ENCODE measurements at places on chromosomes 3 and 15.
A peak's percentile ranks its signal among the peaks of the same experiment; 100 is the strongest.

- DNase-seq = no peak
Measured at GRCh38 chr15:72195101-72195511, 2.5 kb downstream of the GRAMD2A start.

DNA sequence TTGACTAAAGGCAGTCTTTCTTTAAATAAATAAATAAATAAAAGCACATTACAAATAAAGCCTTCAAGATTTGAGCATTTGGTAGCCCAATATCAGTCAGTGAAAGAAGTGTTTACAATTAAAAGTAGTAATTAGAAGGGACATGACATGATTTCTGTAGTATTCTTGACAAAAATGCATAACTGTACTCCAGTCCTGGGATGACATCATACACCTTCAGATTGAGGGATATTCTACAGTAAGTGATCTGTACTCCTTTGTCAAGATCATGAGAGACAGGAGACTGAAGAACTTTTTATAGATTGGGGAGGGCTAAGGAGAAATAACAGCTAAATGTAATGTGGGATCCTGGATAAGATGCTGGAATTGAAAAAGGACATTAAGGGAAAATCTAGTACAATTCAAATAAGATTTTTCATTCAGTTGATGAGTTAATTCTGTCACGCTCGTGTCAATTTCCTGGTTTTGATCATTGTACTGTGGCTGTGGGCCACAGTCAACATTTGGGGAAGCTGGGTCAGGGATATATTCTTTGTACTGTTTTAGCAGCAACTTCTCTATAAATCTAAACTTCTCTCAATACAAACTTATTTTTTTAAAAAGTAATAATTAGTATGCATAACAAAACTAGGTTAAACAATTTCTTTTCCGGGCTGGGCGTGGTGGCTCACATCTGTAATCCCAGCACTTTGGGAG, 314.8 kb downstream of the PTPRG start:
- DNase-seq = no peak

DNA sequence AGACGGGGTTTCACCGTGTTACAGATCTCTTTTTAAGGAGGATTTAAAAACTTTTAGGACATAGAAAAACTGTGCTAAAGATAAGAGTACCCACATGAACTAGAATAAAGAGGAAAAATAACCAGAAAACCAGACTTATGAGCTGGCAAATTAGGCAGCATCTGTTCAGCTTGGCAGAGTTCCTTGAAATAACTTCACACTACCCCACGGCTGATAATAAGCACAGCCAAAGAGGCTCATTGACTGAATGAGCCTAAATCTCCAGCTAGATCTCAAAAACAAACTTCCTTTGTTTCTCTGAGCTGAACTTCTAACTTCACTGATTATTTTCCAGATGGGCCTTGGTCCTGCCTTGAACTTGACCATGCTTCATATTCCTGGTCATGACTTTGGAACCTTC, 26.7 kb upstream of the PIK3R4 start:
- no peak for DNase-seq

GRCh38 chr3:152885076-152885475, 50.1 kb downstream of the P2RY1 start:
- no peak for DNase-seq

DNA sequence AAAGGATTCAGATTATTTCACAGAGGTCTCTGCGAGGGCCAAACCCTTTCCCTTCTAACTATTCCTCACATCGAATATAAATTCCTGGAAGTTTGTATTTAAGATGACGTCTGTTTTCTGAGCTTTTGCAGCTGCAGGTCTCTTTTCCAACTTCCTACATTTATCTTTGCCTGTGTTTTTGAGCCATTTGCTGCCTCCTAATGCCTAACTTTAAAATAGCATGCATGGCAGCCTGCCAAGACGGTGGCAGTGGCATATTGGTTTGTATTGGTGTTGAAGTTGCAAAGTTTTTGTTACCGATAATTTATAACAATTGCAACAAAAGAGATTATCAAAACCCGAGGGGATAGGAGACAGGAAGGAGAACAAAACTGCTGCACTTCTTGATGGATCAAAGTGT, 187.1 kb upstream of the DNAJC19 start:
- DNase-seq = peak; percentile 81

DNA sequence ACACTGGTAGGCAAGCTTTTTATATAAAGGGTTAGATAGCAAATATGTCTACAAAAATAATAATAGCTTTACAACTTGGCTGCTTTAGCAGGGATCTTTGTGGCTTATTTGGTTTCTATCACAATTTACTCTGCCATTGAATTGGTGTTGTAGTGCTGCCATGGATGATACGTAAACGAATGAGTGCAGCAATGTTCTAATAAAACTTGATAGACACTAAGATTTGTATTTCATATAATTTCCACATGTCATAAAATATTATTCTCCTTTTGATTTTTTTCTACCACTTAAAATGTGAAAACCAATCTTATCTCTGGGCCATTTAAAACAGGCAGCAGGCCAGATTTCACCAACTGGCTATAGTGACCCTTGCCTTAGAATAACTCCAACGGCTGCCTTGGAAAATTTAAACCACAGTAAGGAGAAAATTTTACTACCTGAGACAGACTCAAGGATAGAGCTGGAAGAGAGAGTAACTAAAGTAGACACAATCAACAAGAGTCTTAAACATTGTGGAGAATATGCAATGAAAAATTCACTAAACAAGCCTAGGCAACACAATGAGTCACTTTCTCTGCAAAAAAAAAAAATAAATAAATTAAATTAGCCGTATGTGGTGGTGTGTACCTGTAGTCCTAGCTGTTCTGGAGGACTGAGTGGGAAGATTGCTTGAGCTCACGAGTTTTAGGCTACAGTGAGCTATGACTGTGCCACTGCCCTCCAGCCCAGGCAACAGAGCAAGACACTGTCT, 8.1 kb downstream of the NPHP3 start:
- no peak for DNase-seq

- DNase-seq = no peak
Measured at GRCh38 chr15:52731732-52732470, 52.7 kb upstream of the ATOSA start.

GRCh38 chr3:108099679-108100428, 9.0 kb upstream of the CD47 start:
- no peak for DNase-seq

DNA sequence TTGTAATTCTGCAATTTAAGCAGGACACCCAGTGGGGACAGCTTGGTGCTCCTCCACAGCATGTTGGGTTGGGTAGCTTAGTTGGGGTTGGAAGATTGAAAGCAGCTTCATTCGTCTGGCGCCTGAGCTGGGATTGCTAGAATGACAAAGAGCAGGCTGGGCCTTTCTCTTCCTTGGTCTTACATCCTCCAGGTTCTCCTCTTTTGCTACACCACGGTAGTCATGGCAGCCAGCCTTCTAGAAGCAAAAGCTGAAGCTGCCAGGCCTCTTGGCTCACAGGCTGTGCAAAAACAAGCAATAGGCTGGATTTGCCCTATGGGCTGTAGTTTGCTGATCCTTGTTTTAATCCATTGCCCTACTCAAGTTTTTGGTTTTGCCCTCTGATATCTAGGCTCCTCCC, 3.2 kb upstream of the ANXA2 start:
- DNase-seq = no peak

GRCh38 chr3:179149406-179149867, 1.3 kb downstream of the PIK3CA start:
- DNase-seq = no peak

DNA sequence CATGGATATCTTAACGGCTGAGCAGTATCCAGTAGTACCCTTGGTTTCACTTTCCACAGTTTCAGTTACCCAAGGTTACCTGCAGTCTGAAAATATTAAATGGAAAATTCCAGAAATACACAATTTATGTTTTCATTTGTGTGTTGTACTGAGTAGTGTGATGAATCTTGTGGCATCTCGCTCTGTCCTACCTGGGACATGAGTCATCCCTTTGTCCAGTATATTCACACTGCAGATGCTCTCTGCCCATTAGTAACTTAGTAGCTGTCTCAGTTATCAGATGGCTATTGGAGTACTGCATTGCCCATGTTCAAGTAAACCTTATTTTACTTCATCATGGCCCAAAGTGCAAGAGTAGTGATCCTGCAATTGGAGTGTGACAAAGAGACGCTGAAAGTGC, 26.1 kb downstream of the GASK1A start:
- no peak for DNase-seq
